Activated CD4-positive, alpha-beta T cell treated with anti-CD3 and anti-CD28 coated beads for 36 hours (primary cell): ENCODE measurements at places on chromosomes 11 and 22. TPM values are rescaled to one million over a fixed set of nuclear protein-coding genes. Genes with fewer than 3 reads are reported as not detected.
A peak's percentile ranks its signal among the peaks of the same experiment; 100 is the strongest.

DNA sequence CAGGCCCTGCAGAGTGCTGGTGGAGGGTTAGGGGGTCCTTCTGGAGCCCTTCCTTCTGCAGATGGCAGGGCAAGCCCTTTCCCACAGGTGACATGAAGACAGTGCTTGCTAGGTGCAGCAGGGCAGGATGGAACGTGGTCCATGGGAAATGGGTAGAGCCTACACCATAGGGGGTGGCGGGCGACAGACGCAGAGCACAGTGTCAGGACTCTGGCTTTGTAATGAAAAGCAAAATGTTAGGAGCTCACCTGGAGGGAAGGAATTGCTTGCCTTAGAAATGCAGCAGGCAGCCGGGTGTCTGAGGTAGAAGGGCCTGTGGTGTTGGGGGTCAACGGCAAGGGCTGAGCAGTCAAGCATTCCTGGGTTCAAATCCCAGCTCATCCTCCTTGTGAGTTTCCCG lies 54.9 kb downstream of the ARHGAP8 start:
- peaks cover 2% of the 10 kb centered on the region for H3K4me1 ChIP-seq
- H3K27ac ChIP-seq, result no peak overlapping the region
- no peaks in the 10 kb centered on the region for H3K36me3 ChIP-seq
- H3K27me3 ChIP-seq, result no peaks in the 10 kb centered on the region
- DNase-seq, result no peak
- no peak overlapping the region for H3K4me3 ChIP-seq

- H3K36me3 ChIP-seq, result no peaks in the 10 kb centered on the region
- no peaks in the 10 kb centered on the region for H3K4me1 ChIP-seq
- DNase-seq, result peak; percentile 70
- no peak overlapping the region for H3K27ac ChIP-seq
- H3K27me3 ChIP-seq, result peaks cover 26% of the 10 kb centered on the region
These were observed 321.0 kb downstream of the NTM start for GRCh38 chr11:131691181-131692041.

DNA sequence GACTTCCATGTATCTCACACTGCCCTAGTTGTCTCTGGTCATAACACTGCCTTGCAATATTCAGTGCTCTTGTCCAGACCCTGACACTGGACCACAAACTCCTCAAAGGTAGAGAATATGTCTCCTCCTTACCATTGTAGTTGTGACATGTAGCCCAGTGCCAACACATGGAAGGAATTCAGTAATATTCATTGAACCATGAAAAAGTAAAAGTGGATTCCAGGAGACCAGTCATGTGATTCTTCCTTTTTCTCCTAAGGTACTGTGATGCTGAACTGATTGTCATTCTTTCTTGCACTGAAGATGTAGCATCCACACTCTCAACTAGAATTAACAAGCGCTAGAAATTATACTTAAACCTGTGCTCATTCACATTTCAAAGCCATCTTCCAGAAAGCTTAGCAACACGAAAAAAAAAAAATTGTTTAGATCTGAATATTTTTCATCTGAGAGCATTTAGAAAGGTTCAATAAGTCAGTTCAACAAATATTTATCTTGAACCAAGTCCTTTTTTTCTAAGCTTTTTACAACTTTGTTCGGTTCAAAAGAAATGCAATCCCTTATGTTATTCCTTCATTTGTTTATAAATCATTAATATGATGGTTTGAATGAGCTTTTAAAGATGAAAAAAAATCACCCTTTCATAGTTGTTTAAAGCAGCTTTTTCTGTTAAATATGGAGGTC lies 224.7 kb upstream of the BLID start:
- peaks cover 5% of the 10 kb centered on the region for H3K27me3 ChIP-seq
- no peak overlapping the region for H3K4me3 ChIP-seq
- H3K27ac ChIP-seq, result no peak overlapping the region
- DNase-seq, result no peak
- H3K4me1 ChIP-seq, result no peaks in the 10 kb centered on the region

DNA sequence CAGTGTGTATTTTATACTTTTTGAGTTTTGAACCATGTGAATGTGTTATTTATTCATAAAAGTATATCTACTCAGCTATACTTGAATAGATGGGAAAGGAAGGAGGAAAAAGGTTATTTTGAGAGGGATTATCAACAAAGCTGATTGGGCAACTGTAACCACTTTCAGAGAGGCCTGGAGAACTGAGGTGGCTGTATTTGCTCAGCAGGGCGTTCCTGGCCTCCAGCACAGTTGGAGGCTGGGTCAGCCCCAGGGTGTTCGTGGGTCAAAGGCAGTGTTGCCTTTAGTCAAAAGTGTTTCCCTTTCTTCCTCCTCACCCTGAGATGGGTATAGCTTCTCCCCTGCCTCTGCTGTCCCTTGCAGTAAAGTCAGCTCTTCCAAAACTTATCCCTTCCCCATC lies 26.7 kb downstream of the ASCC2 start:
- no peak for DNase-seq
- no peak overlapping the region for H3K4me3 ChIP-seq
- H3K27me3 ChIP-seq, result no peaks in the 10 kb centered on the region
- H3K36me3 ChIP-seq, result peaks cover 50% of the 10 kb centered on the region

GRCh38 chr11:111735262-111736116 lies 30.7 kb downstream of the PPP2R1B start:
- no peaks in the 10 kb centered on the region for H3K27me3 ChIP-seq
- no peak overlapping the region for H3K4me3 ChIP-seq
- peaks cover 7% of the 10 kb centered on the region for H3K36me3 ChIP-seq
- no peak for DNase-seq
- H3K4me1 ChIP-seq, result peaks cover 6% of the 10 kb centered on the region

GRCh38 chr11:15059132-15059915 lies 14.1 kb upstream of the CALCB start:
- peaks cover 22% of the 10 kb centered on the region for H3K4me1 ChIP-seq

DNA sequence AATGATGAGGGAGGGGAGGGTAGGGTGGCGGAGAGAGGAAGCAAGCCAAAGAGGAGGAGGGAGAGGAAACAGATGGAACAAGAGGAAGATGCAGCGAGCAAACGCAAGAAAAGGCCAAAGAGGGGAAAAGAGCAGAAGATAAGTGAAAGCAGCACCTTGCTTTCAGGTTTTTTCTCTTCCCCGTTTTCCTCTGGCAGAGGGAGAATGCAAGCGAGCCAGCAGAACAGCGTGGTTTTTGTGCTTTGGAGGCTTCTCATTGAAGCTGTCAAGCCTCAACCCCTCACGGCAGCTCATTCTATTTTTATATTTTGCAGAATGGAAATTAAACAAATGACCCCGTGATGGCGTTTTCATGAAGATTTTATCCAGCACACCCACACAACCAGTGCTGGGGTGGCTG lies 67.1 kb upstream of the GRAMD1B start:
- H3K27me3 ChIP-seq, result peaks cover 43% of the 10 kb centered on the region
- H3K36me3 ChIP-seq, result peaks cover 9% of the 10 kb centered on the region
- peak overlapping the region; percentile 43 for H3K4me3 ChIP-seq
- DNase-seq, result no peak
- H3K4me1 ChIP-seq, result peaks cover 39% of the 10 kb centered on the region

GRCh38 chr11:74642912-74643311 lies 50.5 kb downstream of the POLD3 start:
- no peak overlapping the region for H3K27ac ChIP-seq
- no peak overlapping the region for H3K4me3 ChIP-seq
- H3K36me3 ChIP-seq, result peaks cover 55% of the 10 kb centered on the region
- no peak for DNase-seq
- H3K4me1 ChIP-seq, result no peaks in the 10 kb centered on the region
- no peaks in the 10 kb centered on the region for H3K27me3 ChIP-seq

GRCh38 chr11:36532941-36533601 lies 23.0 kb upstream of the TRAF6 start:
- H3K36me3 ChIP-seq, result no peaks in the 10 kb centered on the region
- no peak for DNase-seq
- H3K4me3 ChIP-seq, result no peak overlapping the region
- peaks cover 8% of the 10 kb centered on the region for H3K27me3 ChIP-seq

- no peak for DNase-seq
- H3K27ac ChIP-seq, result no peak overlapping the region
- peaks cover 36% of the 10 kb centered on the region for H3K4me1 ChIP-seq
- H3K4me3 ChIP-seq, result no peak overlapping the region
- no peaks in the 10 kb centered on the region for H3K27me3 ChIP-seq
These were observed 3.0 kb downstream of the MAFF start for GRCh38 chr22:38204784-38205183.

GRCh38 chr11:61116426-61117167 lies 14.3 kb downstream of the CD5 start:
- H3K27me3 ChIP-seq, result no peaks in the 10 kb centered on the region
- H3K4me3 ChIP-seq, result peak overlapping the region; percentile 55
- peak overlapping the region; percentile 98 for H3K27ac ChIP-seq
- H3K36me3 ChIP-seq, result peaks cover 90% of the 10 kb centered on the region
- H3K4me1 ChIP-seq, result peaks cover 94% of the 10 kb centered on the region
- peak; percentile 42 for DNase-seq

DNA sequence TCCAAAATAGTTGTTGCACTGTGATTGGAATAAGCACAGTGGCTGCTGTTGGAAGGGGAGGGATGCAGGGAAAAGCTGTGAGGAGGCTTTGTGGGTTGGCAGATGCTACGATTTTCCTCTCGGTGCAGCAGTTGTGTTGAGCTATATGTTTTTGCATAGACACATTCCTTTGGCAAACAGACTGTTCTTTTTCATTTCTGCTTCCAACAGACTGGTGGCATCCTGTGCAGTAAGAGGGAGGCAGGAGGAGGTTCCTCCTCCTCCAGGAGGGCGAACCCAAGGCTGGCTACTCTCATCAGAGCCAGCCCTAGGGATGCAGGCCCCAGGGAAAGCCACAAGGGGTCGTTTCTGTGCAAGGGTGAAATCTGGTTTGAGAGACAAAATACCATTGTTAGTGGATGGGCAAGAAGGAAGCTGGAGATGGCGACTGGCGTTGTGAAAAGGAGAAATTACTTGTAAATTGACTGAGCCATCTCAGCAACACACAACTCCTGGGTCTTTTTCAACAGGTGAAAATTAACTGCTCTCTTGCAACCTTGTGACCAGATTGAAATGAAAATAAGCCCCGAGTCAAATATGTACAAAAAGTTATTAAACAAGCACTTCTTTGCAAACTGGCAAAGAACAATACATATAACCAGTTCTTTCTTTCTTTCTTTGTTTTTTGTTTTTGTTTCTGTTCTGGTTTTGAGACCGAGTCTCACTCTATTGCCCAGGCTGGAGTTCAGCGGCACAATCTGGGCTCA lies 26.5 kb upstream of the UBASH3B start:
- no peak overlapping the region for H3K27ac ChIP-seq
- peak; percentile 71 for DNase-seq
- peaks cover 2% of the 10 kb centered on the region for H3K27me3 ChIP-seq

DNA sequence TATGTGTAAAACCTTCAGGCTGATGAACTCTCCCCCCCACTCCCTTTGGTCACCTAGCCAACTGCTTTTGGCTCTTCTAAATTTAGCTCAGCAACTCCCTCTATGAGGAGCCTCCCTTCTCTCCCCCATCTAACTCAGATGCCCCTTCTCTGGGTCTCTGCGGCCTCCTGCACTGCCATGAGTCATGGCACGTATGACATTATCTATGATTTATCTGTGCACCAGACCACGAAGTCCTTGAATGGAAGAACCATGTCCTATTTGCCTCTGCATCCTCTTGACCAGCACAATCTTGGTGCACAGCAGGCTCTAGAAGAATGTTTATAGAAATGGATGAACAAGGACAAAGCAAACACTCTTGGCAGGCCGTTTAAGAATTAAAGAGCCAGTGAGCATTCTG lies 46.0 kb downstream of the RPL27A start:
- no peaks in the 10 kb centered on the region for H3K36me3 ChIP-seq
- H3K27ac ChIP-seq, result no peak overlapping the region
- DNase-seq, result no peak

GRCh38 chr11:64185693-64186491 lies at the start of gene STIP1:
Gene STIP1, plus strand, starts transcription at chr11:64186171. Its CDS starts 91 bp downstream, at chr11:64186262.
- H3K27ac ChIP-seq, result peak within 1 kb of the TSS; percentile 92
- H3K4me1 ChIP-seq, result peaks cover 42% of the 10 kb centered on the region
- H3K27me3 ChIP-seq, result no peaks in the 10 kb centered on the region
- DNase-seq, result peak; percentile 99
- H3K4me3 ChIP-seq, result no peak within 1 kb of the TSS
- H3K36me3 ChIP-seq, result peaks cover 17% of the 10 kb centered on the region

- H3K4me1 ChIP-seq, result peaks cover 35% of the 10 kb centered on the region
- DNase-seq, result peak; percentile 58
- H3K27ac ChIP-seq, result peak overlapping the region; percentile 100
- peaks cover 22% of the 10 kb centered on the region for H3K36me3 ChIP-seq
These were observed 463 bp downstream of the TMEM126B start for GRCh38 chr11:85628771-85629341.

- no peak overlapping the region for H3K27ac ChIP-seq
- H3K4me1 ChIP-seq, result peaks cover 3% of the 10 kb centered on the region
- DNase-seq, result no peak
- H3K36me3 ChIP-seq, result no peaks in the 10 kb centered on the region
These were observed 36.8 kb downstream of the IL18 start for GRCh38 chr11:112127056-112127455.

GRCh38 chr11:83034673-83035014 lies 37.1 kb downstream of the RAB30 start:
- H3K27me3 ChIP-seq, result no peaks in the 10 kb centered on the region
- peaks cover 37% of the 10 kb centered on the region for H3K4me1 ChIP-seq
- no peak for DNase-seq
- no peak overlapping the region for H3K27ac ChIP-seq

- no peak overlapping the region for H3K4me3 ChIP-seq
- no peaks in the 10 kb centered on the region for H3K36me3 ChIP-seq
- H3K4me1 ChIP-seq, result peaks cover 13% of the 10 kb centered on the region
- no peak overlapping the region for H3K27ac ChIP-seq
These were observed 49.5 kb downstream of the VSIG10L2 start for GRCh38 chr11:125995313-125995712.

GRCh38 chr11:121334973-121335710 lies 42.6 kb downstream of the SC5D start:
- H3K4me1 ChIP-seq, result peaks cover 25% of the 10 kb centered on the region
- no peaks in the 10 kb centered on the region for H3K36me3 ChIP-seq
- DNase-seq, result no peak
- H3K4me3 ChIP-seq, result no peak overlapping the region
- no peak overlapping the region for H3K27ac ChIP-seq
- H3K27me3 ChIP-seq, result no peaks in the 10 kb centered on the region

DNA sequence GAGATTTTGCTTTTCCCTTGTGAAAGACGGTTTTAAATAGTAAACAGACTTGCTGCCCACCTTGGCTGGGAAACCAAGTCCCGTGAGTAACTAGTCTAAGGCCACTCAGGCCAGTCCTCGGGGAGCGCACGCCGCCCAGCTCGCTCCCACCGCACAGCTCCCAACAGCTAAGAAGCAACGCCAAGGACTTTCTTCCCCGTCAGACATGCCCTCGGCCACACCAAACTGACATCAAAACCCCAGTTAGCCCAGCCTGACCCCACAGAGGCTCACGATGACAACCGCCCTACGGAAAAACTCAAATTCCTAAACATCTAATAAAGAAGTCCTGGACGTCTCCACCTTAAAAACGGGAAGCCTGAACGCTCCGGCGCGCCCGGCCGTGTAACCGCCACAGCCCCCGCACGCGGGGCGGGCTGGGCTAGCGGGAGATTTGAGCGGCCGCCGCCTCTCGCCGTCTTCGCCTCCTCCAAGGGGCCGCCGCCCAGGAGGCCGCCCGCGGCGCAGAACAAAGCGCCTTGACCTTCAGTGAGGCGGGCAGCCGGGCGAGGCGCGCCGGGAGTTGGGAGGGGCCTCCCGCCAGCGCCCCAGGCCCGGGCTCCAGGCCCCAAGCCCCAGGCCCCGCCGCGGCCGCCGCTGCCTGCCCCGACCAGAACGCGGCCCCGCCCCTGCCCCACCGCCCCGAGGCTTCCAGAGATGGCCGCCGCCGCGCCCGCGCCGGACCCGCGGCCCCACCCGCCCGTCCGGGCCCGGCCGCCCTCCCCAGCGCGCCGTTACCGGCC lies 486 bp downstream of the NAP1L4 start:
- H3K27ac ChIP-seq, result peak overlapping the region; percentile 100
- H3K36me3 ChIP-seq, result peaks cover 40% of the 10 kb centered on the region

Gene OR2AG1
- total RNA-seq, result not detected

Gene KCNC1
- not detected for total RNA-seq

Gene RFPL3
- not detected for total RNA-seq

Gene OOSP1
- total RNA-seq, result not detected

Gene SCUBE2
- not detected for total RNA-seq

Gene CHRDL2
- not detected for total RNA-seq

Gene OR5A1
- total RNA-seq, result not detected

Gene UCP3
- 0.69 TPM for total RNA-seq

Gene ARHGAP20
- total RNA-seq, result 0.46 TPM

Gene ROBO4
- total RNA-seq, result not detected
